ENCODE measurements at places on chromosomes 2 and 18.

DNA sequence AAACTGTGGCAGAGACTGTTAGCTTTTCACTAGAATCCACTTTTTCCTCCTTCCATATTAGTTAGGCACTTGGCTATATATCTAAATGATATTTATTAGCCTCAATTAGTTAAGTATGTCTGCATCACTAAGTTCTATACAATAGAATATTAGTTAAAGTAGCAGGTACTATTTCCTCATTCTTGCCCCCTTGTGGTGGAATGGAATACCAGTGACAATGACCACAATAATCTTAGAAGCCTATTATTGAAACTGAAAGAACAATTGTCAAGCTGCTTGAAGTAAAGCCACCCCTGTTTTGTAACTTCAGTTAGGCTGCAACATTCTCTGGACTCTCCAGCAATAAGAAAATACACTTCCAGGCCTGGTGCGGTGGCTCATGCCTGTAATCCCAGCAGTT lies 476.3 kb upstream of the VWC2L start:
- DNase-seq, result no peak

DNA sequence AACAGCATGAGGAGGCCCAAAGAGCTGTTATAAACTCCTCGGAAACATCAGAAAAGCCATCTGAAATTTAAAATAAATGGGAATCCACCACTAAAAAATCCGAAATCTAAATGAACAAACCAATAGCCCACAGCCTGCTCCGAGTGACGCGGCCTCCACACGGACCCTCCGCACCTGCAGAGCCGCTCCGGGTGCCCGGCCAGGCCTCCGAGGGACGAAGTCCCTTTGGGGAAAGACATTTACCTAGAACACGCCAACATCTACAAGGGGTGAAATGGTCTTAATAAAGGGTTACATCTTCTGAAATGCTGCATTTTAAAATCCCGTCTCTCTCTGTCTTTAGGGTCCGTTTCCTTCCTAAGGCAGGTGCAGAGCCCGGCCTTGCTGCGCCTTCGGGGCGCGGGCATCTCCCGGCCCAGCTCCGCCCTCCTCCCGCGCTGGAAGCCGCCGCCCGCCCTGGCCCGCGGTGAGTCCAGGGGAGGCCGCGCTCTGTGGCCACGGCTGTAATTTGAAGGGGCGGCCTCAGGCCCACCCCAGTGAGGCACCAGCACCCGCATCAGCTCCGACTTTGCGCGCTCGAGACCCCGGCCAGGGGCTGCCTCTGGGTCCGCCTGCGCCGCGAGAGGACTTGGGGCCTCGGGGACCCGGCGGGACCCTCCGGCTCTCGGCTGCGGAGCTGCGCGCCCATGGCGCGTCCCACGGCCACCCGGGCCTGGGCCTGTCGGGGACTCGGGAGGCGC lies 42.3 kb upstream of the CTDP1 start:
- no peak for DNase-seq

DNA sequence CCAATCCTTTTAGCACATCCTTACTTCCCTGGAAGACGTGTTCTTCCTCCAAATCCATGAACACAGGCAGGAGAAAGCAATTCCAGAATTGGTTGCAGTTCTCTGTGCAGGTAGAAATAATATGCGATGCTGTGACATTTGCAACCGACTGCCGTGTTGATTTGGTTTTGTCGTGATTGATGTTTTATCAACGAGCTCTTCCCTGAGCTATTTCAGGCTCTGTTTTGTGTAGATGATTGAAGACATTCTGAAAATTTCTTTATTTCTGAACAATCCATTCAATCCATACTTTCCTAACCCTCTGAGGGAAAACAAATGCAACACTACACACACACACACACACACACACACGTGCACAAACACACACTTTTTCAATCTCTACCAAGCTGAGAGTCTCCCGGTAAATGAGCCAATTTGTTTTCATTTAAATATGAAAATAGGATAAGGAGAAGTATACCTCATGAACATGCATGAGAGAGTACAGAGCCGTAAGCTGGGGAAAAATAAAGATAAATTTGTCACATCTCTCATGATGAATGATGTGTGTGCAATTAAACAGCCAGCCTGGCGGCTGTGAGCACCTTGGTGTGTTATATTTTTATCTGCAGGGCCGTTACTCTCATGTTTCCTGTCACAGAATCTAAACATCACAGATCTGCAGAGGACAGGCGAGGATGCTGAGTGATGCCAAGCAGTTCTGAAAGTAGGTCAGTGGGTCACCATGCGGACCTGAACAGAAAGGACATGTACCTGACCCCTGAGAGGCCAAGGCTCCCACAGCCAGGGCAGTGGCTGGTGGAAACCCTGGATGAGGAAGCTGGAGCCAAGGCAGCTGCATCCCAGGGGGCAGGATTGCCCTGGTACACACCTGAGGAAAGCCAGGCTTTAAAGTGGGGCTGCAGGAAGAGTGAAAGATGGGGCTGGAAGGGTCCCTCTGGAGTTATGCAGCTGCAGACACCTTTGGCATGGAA lies 64.8 kb downstream of the PDCL3 start:
- no peak for DNase-seq

- DNase-seq, result no peak
Observed at GRCh38 chr2:231396058-231396821, 730 bp downstream of the B3GNT7 start.

DNA sequence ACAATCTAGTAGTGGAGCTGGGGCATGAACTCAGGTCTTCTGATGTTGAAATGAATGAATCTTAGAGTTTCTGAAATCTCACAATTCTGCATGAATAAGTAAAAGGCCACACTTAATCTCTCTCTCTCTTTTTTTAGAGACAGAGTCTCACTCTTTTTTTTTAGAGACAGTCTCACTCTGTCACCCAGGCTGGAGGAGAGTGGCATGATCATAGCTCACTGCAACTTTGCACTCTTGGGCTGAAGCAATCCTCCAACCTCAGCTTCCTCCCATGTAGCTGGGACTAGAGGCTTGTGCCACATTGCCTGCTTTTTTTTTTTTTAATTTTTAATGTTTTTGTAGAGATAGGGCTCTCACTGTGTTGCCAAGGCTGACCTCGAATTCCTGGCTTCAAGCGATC lies 68.9 kb upstream of the THOC1 start:
- no peak for DNase-seq

DNA sequence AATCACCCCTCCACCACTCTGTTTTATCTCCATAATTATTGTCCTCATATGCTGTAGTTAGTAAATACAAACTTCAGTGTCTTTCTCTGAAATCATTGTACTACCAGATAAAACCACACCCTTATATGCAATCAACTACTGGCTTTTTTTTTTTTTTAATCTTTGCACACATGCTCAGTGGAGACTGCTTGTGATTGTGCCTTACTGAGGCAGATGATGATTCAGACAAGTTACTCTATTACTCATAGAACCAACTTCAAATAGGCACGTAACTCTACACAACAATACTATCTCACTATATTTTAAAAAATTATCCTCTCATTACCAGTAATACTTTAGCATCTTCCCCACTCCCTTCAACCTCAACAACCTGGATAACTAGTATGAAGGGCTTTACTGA lies 1278.4 kb upstream of the PIK3C3 start:
- DNase-seq, result no peak

DNA sequence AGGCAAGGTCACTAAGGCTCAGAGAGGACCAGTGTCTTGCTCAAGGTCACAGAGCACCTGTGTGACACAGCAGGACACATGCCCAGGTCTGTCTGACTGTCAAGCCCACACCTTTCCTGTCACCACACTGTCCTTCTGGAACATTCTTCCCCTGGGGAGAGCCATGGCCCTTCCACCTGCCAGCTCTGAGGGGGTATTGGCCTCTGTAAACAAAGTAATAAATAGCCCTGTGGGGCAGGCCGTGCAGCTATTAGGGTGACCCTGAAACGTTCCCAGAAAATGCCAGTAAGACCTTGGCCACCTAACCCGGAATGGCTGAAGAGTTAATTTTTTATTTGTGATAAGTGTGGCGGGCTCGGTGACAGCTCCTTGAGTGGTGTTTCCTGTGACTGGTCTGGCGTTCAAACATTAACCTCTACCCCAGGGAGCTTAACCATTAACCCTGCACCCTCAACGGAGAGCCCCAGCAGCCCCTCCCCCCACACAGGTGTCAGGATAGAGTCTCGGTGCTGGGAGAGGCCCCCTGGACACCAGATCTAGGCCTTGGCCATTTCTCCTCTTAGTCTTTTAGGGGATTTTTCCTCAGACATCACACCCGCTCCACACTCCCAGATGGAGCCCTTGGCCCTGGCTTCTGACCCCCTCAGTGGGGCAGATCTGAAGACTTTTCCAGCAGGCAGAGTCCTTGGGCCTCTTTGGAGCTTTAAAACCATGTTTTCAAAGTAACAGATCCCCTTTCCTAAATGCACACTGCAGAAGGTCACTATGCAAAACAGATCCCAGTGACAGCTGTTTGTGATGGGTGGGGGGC lies 36.6 kb downstream of the SCTR start:
- no peak for DNase-seq

DNA sequence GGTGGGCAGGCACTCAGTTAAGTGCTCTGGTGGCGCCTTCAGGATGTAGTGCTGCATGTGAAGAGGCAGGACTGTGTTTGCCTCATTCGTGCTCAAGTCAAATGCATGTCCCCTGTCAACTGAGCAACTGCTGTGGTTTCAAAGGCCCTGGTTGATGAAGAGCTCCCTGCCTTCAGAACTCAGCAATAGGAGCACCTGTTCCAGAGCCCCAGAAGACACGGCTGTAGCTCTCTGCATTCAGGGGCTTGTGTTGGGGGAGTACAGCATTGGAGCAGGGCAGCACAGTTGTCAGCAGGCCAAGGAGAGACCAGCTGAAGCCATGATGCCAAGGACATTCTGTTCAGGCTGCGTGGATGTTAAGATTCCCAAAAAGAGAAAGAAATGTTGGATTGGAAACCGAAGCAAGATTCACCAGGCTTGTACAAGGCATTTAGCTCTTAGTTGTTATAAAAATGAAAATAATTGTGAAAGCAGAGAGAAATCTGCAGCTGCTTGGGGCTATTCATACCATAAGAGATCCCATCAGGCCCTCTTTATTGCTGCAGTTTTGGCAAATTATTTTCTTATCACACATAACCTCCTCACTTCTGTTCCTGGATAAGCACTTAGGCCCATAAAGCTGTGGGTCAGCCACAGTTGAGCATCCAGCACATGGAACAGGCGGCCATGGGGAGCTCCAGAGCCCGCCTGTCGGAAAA lies 252.4 kb upstream of the ZNF521 start:
- no peak for DNase-seq

GRCh38 chr2:17592731-17593409 lies 52.4 kb downstream of the VSNL1 start:
- no peak for DNase-seq

DNA sequence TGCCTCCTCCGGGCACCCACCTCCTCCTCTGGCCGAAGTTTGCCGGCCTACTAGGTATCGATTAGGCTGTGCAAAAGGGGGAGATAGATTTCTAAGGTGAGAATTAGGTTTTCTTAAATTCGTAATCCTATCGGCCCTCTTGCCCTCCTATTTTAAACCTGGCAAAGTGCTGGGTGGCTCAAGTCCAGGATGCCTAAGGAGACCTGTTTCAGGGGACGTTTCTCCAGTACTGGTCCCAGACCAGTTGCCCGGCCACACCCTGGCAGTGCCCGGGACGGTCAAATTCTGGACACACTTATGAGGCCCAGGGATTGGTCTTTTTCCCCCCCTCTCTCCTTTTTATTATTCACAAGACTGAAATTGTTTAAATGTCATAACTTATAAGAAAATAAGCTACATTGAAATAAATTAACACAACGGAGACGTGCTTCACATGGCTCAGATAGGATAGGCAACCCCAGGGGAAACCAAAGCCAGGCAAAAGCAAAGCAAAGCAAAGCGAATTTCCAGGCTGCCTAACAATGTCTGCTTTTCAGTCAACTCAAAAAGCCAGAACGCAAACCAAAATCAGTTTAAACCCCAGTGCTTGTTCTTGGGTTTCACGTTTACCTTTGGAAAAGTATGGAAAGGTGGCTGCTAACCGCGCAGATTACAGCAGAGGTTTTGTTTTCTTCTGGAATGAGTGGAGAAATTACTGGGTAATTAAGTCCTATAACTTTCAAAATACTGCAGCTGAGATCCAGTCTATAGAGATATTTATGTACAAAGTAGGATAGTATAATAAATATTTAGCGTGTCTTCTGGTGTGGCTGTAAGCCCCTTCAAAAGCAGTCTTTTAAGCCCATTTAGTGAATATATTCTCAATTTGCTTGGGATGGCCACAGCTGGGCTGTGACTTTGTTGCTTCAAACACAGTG lies 3.0 kb downstream of the GBX2 start:
- no peak for DNase-seq

- DNase-seq, result no peak
Observed at GRCh38 chr2:62038975-62039771, 133.7 kb downstream of the COMMD1 start.

GRCh38 chr2:10369269-10370255 lies 66.9 kb downstream of the HPCAL1 start:
- no peak for DNase-seq

DNA sequence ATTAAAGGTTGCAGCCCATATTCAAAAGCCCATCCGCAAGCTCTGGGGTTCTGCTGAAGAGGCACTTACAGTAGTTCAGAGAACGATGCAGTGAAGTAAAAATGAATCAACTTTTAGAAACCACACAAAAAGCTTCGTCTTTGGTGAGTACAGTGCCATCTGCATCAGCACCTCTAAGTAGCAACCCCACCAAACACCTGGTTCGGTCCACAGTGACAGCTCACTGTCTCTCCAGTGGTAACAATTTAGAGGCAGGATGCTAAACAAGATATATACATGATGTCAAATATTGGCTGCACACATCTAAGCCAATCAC lies 275.4 kb upstream of the TCF4 start:
- no peak for DNase-seq

GRCh38 chr2:181575650-181576025 lies 81.3 kb downstream of the CERKL start:
- no peak for DNase-seq

GRCh38 chr2:25453199-25453905 lies 111.6 kb upstream of the DNMT3A start:
- no peak for DNase-seq

- no peak for DNase-seq
Observed at GRCh38 chr2:30958918-30959265, 151.6 kb upstream of the CAPN13 start.

DNA sequence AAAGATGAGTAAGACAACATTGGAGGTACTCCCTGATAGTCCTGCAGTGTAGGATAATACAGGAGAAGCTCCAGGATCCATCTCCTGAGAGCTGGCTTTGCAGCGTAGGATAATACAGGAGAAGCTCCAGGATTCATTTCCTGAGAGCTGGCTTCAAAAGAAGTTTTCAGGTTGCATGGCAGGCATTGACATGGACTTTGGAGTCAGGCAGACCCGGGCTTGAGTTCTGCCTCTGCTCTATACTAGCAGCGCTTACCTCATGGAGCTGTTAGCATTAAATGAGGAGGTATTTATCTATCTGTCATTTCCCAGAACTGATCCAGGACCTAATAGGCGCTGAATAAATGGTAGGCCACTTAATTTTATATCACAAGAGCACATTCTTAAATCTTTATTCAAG lies 97.8 kb downstream of the FMNL2 start:
- DNase-seq, result no peak

DNA sequence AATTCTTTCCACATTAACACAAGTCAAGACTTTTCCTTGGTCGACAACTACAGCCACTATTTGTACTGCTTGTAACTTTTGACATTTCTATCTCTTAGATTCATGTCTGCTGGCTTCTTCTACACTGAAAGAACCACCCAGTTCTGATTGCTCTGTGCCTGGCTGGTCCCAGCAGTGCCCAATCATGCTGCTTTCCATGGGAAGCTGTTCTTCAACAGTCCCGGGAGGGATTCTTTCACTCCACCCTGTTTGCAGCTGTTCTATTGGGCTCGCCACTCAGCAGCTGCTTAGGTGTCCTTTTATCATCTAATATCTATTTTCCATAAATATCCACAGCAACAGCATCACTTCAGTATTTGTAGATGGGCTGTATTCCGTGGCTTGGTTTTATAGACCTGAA lies 471.1 kb upstream of the SMIM21 start:
- no peak for DNase-seq

Measured in omental fat pad (tissue), 4 donors.